PC-9 (cell line): ENCODE measurements at places on chromosomes 1 and 21.

GRCh38 chr1:95287825-95288224 is 53.8 kb downstream of the RWDD3 start:
- DNase-seq = no peak

GRCh38 chr1:58710190-58711085 is 10.6 kb upstream of the MYSM1 start:
- DNase-seq = no peak

GRCh38 chr1:22197644-22198043 is 54.7 kb upstream of the WNT4 start:
- DNase-seq = no peak

- peak; percentile 84 for DNase-seq
Observed at GRCh38 chr1:92916899-92917298, 44.4 kb downstream of the DIPK1A start.

DNA sequence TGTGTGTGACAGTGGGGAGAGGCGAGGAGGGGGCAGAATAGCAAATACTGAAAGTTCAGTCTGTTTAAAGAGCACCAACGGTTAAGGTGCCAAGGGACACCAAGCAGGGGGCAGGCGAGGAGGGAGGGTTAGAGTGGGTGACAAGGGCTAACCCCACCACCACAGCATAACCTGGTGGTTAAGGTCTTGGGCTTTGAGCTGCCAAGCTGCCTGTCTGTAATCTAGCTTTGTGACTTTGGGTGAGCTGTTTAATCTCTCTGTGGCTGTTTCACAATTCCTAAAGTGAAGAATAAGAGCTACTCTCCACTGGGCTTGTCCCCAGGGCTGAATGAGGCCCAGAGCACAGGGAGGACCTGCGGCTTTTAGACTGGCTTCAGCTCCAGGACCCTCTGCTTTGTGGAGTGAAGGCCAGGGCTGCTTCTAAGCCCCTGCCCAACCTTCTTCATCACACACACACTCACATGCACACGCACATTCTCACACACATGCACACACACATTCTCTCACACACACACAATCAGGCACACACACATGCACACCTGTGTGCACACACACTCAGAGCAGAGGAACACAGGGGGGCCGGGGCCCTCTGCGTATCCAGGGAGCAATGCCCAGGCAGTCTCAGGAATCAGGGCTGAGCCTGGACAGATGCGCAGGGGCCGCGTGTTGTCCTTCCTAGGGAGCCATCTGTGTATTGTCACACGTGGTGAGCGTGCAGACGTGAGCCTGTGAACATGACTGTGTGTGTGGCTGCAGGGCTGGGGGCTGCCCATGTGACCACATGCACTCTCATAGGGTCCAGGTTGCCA is 101.6 kb upstream of the TARDBP start:
- no peak for DNase-seq

DNA sequence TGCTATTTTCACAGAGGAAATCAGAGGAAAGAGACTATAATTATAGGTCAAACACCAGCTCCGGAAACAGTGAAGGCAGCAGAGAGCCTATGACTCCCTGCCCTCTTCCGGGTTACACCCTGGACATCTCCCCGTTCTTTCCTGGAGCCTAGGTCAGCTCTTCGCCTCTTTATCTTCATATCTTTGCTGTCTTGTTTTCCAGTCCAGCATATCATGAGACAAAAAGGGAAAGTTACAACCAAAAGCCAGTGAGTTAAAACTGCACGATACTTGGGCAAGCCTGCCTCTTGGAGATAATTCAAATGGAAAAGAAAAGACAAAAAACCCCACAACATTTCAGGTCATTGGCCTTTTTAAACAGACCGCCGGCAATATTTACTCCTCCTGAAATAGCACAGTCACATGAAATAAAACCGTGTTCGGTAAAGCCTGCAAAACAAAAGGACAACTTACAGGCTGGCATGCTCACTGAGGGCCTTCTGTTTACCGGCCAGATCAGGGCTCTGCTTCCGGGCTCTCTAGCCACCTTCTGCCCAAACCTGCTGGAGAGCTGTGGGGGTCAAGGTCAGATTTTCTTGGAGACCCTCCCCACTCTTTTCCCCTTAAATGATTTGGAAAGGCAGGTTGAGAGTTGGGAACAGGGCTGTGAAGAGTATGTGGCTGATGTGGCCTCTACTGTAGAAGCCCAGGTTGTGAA is 42.8 kb upstream of the PPP2R5A start:
- no peak for DNase-seq

GRCh38 chr1:26560403-26560780 is 30.8 kb downstream of the RPS6KA1 start:
- DNase-seq = no peak

- no peak for DNase-seq
Observed at GRCh38 chr1:76854255-76854654, 13.0 kb upstream of the ST6GALNAC5 start.

DNA sequence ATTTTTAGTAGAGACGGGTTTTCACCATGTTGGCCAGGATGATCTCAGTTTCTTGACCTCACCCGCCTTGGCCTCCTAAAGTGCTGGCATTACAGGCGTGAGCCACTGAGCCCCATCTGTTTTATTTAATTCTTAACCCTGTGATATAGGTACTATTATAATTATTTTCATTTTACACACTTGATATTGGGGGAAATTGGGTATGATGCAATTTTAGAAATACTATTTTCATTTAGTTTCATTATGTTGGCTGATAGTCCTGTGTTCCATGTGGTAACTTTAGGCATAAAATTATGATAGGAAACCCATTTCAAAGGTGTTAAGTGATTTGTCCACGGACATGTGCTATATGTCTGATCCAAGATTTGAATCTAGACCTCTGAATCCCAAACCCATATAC is 61.1 kb downstream of the SPEN start:
- no peak for DNase-seq

- DNase-seq = no peak
Observed at GRCh38 chr1:58248791-58249190, 297.7 kb downstream of the OMA1 start.

GRCh38 chr1:89407360-89407759 is 43.5 kb downstream of the GBP6 start:
- peak; percentile 8 for DNase-seq
